ENCODE measurements at places on chromosomes 1 and 21.

DNA sequence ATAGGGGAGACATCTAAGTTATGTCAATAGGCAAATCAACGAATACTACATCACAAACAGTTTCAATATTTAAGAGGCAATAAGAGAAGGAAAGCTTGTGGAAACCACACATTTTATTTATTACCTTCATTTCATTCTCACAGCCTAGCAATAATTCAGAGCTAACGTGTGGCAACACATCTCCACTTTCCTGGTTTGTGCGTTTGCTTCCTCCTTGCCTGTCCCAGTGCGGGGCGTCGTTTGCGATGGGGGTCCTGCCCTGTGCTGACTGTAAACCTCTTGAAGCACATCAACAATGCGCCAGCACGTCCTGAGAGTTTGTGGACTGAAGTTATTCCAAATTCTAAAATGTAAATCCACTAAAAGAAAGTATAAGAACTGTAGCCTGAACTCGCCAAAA is 14.4 kb upstream of the VPS26C start:
- no peak for DNase-seq

GRCh38 chr1:57794078-57794477 is 370.2 kb upstream of the DAB1 start:
- no peak for DNase-seq

GRCh38 chr1:115090540-115090939 is 1.2 kb upstream of the TSPAN2 start:
- DNase-seq, result no peak

DNA sequence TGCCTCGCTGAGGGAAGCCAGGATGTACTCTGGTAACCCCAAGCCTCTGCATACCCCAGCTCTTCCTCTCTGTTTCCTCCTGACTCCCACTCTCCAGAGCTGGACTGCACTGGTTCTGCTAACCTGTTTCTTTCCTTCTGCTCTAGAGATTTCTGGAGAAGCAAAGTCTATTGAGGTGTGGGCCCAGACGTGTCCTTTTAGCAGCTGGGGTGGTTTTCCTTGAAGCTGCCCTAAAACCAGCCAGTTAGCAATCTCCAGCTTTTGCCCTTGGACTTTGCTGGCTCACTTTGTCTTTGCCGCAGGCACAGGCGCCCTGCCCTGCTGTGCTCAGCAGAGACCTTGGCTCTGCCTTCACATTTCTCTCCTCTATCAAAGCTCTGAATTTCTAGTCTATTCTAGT is 171.8 kb upstream of the IVNS1ABP start:
- DNase-seq, result no peak

- DNase-seq, result no peak
These were observed 358.7 kb downstream of the LTN1 start for GRCh38 chr21:28633839-28634555.

DNA sequence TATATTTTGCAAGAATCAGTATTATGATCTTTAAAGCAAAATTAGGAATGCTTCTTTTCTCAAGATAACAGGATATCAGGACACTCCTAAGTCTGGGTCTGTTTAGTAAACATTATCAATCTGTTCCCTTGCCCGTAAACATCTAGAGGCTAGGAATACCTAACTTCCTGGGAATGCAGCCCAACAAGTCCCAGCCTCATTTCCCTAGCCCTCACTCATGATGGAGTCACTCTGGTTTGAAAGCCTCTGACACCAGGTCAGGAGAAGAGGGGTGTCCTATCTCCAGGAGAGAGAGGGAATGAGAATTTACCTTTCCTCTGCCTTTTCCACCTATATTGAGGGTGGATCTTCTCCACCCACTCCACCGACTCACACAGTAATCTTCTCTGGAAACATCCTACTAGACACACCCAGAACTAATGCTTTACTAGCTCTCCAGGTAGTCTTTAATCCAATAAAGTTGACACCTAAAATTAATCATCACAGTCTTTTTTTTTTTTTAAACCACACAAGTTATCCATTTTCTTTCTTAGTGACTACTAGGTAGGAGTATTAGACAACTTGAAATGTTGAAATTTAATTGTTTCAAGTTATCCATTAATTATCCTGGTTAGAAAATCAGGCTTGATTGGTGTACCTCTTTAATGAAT is 659.3 kb downstream of the USP25 start:
- DNase-seq, result no peak

DNA sequence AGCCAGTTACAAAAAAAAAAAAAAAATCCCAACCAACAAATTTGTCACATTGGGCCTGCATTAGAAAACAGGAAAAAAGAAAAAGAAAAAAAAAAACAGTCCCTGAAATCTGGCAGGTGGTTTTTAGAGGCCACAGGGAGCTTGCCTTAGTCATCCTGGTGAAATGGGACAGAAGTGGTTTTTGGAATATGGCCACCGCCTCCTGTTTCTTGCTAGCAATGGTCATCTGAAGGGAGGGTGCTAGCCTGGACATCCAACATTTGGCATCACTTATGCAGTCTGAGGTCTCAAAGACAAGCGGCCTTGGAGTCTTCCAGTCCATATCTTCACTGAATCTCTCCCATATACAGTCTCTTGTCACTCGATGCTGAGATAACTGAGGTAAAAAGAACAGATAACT is 20.1 kb upstream of the NKAIN1 start:
- no peak for DNase-seq

DNA sequence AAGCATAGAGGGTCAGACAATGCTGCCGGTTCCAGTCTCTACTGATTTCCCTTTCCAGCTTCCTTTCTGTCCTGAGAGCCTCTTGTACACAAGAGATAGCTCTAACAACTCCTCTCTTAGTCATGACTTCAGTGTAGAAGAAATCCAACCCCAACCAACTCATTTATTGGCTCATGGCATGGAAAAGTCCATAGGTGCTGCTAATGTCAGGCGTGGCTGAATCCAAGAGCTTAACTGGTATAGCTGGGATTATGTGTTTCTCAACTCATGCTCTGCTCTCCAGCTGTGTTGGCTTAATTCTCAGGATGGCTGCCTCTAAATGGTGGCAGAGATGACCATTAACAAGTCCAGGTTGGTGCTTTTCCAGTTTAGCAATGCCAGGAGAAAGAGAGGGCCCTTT is 12.4 kb upstream of the THRAP3 start:
- no peak for DNase-seq

DNA sequence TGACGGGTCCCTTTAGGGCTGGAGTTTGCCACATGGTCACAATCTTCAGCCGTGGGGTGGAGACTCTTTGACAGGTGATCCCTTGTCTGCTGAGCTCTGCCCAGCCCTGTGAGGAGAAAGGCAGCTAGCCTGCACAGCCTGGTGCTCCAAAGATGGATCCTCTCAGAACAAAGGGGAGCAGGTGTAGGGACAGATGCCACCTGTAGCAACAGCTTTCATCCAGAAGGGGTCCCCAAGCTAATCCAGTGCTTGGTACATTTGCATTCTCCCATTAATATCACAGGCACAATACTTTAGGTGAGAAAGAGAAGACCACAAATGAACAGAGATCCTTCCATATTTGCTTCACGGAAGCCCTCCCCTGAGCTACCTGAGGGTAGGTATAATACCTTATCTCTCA is 93.2 kb downstream of the CCDC185 start:
- no peak for DNase-seq

GRCh38 chr21:33755354-33755753 is 113.1 kb downstream of the ITSN1 start:
- DNase-seq, result no peak

DNA sequence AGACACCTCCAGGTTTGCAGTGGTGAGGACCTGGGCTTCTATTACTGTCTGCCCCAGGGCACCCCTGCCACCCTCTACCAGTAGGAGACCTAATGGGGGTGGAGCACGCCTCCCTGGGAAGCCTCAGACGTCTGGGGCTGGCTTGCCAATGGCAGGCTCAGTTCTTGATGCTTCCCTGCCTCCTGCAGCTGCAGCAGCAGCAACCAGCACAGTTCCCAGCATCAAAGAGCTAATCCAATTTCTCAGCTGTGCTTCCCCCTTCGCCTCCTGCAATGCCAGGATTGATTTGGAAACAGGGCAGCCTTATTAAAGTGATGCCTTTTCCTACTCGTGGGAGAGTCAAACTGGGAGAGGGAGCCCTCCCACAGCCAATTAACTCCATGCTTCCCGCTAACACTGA is 8.2 kb downstream of the SYT2 start:
- no peak for DNase-seq

DNA sequence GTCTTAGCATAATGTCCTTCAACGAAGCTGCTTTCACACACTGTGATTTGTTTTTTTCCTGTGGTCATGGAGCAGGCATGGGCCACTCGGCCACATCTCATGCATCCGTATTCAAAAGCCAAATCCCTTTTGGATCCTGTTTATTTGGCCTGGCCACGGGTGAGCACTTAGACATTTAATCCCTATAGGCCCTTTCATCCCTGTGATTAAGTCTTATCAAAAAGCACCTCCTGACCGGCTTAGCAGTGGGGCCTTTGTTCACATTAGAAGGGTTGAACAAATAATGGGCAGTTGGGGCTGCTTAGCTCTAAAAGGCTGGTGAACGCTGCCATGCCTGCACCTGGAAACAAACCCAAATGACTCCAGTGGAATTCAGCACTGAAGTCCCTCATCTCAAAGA is 2.0 kb downstream of the KCNE2 start:
- no peak for DNase-seq

All from non-pigmented ciliary epithelial cell (primary cell).